ENCODE measurements at places on chromosomes 7 and 10. TPM values are rescaled to one million over a fixed set of nuclear protein-coding genes. Genes with fewer than 3 reads are reported as not detected.

- H3K27ac ChIP-seq: no peak overlapping the region
- no peaks in the 10 kb centered on the region for H3K4me1 ChIP-seq
- no peak overlapping the region for H3K4me3 ChIP-seq
- H3K27me3 ChIP-seq: no peaks in the 10 kb centered on the region
- H3K36me3 ChIP-seq: no peaks in the 10 kb centered on the region
Observed at GRCh38 chr7:1226186-1226901, 6.3 kb upstream of the UNCX start.

DNA sequence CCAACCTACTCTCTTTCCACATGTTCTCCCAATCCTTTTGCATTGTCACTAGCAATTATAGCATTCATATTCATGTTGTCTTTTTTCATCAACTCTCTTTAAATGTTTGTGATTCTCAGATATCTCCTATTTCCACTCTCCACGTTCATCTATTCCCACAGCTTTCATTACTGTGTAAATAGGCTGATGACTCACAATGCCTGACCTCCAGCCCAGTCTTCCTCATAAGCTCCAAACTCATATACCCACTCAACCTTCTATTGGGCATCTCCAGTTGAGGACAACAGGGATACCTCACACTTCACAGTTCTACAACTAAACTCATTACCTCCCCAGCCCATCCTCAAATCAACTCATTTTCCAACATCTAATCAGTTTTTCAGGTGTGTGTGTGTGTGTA lies 194.1 kb downstream of the DGKI start:
- no peak for DNase-seq
- H3K4me3 ChIP-seq: no peak overlapping the region
- no peaks in the 10 kb centered on the region for H3K36me3 ChIP-seq
- H3K27me3 ChIP-seq: peaks cover 11% of the 10 kb centered on the region
- no peaks in the 10 kb centered on the region for H3K4me1 ChIP-seq

- no peak overlapping the region for H3K4me3 ChIP-seq
- no peak overlapping the region for H3K27ac ChIP-seq
- H3K36me3 ChIP-seq: no peaks in the 10 kb centered on the region
Observed at GRCh38 chr7:115024276-115024675, 102.4 kb downstream of the MDFIC start.

- no peak overlapping the region for H3K4me3 ChIP-seq
- H3K36me3 ChIP-seq: no peaks in the 10 kb centered on the region
- H3K4me1 ChIP-seq: no peaks in the 10 kb centered on the region
- no peak for DNase-seq
- H3K27ac ChIP-seq: no peak overlapping the region
Observed at GRCh38 chr10:115052226-115052625, 40.9 kb upstream of the ATRNL1 start.

- no peaks in the 10 kb centered on the region for H3K36me3 ChIP-seq
- DNase-seq: no peak
- no peaks in the 10 kb centered on the region for H3K27me3 ChIP-seq
- H3K27ac ChIP-seq: peak overlapping the region; percentile 86
- peaks cover 15% of the 10 kb centered on the region for H3K4me1 ChIP-seq
Observed at GRCh38 chr7:107742678-107743566, 1.0 kb upstream of the CBLL1 start.

DNA sequence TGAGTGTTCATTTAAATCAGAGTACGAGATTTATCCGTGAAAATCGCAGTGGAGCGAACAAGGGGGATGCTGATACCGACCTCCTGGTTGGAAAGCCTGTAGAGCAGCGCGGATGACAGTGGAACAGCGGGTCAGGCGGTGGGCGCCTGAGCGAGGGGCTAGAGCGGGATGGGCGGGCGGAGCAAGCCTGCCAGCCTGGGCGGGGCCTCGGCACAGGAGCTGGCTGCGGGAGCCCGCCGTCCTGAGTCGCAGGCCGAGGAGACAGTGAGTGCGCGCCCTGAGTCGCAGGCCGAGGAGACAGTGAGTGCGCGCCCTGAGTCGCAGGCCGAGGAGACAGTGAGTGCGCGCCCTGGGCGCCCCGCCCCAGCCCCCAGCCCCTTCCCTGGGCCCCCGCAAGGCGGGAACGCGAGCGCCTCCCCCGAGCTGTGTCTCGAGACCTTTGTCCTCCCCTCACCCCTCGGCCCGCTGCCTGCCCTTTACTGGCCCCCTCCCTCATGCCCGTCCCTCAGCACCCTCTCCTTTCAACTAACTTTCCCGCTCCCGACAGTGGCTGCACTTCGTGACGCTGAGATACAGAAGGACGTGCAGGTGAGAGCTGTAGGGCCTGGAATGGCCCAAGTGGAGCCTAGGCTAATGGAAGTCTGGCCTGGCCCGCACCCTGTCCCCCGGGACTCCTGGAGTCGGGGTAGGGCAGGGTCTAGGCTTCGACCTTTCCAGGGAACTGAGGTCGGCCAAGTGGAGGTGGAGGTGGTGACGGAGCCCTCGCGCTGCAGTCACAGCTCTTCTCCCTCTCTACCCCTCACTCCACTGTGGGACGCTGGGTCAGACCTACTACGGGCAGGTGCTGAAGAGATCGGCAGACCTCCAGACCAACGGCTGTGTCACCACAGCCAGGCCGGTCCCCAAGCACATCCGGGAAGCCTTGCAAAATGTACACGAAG lies at the start of gene AS3MT:
Gene AS3MT (plus strand): TSS at position 213 of the 941 bp plus-strand sequence. CDS start 123 bp downstream, at position 336.
- no peaks in the 10 kb centered on the region for H3K36me3 ChIP-seq
- H3K4me3 ChIP-seq: no peak within 1 kb of the TSS
- no peak within 1 kb of the TSS for H3K27ac ChIP-seq
- DNase-seq: no peak
- no peaks in the 10 kb centered on the region for H3K27me3 ChIP-seq

The MINPP1 gene
- 22.1 TPM for total RNA-seq

All from HCT116 (cell line).